ENCODE measurements at places on chromosomes 7 and 10.

DNA sequence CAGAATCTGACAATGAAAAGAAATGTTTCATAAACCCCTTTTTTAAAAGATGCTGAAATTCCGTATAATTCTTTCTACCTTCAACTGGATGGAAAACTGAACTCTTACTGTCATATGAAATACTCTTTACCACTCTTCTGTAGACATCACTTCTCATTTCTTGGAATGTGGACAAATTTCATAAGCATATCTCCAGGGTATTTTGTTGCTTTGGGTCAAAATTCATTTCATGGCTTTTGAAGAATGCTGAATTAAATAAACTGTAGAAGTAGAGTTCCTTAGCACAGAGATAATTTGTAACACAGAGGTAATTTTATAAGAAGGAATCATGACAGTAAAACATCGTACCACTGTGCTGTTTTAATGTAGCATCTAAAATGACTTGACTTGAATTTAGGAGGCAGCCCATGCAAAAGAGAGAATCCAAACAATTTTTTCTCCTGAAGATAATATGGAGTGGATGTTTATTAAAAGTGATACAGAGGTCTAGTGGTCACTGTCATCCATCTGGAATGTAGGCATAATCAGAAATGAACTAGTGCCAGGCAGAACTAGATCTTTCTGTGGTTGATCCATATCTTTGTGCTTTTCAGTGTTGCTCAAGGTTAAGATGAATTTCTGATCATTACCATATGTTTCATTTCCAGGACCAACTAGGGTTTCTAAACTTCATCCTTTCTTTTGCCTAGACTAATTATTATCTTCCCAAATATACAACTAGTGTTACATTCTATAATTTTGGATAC lies 492.0 kb downstream of the KIF20B start:
- DNase-seq, result no peak

DNA sequence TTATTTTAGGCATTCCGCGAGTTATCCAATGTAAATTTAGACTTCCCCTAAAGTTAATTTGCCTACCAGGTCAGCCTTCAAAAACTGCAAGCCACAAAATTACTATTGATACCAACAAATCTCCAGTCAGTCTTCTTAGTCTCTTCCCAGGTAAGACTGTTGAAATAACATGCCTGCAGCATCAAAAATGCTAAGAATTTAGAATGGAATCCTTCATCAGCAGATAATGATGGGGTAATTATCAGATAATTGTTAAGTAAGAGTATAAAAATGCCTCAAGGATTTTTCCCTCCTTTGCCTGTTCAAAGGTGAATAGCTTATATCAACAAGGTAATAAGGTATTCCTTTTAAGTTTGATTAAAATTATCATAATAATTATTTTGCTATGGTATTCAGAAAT lies 228.5 kb downstream of the BBS9 start:
- no peak for DNase-seq

DNA sequence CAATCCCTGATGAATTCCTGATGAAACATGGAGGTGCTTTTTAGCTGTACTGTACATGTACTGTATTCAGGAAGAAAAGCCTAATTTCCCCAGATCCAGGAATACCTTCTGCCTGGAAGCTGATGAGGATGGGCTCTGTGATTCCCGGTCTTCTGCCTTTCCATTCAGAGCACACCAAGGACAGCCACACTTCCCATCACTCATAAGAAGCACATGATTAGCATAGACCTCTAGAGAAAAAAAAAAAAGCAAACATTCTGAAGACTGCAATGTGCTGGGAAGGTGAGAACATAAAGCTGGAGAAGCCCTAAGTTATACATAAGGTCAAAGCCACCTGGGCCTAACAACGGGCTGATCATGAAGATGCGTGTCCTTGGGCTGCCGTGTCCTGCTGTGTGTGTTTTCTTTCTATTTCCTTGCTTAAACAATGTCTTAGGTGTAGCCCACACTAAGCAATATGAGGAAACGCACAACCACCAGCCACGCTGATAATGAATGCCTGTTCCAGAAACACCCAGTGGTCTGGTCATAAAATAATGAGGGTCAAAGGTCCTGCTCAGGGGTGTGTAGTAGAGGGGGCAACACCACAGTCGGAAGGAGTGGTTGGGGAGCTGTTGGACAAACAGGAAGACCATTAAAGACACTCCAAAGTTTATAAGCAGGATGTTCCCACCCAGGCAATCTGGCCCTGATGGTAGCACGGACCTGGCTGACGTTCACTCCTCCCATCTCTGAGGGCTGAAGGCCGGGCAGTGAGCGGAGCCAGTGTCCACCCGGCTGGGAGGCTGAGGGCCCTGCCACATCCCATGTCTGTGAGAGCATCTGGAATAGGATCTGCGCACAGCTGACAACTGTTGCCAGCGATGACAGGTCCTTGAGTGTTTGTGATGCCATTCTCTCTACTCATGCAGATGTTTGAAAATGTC lies 7.9 kb downstream of the PKD1L1 start:
- no peak for DNase-seq

DNA sequence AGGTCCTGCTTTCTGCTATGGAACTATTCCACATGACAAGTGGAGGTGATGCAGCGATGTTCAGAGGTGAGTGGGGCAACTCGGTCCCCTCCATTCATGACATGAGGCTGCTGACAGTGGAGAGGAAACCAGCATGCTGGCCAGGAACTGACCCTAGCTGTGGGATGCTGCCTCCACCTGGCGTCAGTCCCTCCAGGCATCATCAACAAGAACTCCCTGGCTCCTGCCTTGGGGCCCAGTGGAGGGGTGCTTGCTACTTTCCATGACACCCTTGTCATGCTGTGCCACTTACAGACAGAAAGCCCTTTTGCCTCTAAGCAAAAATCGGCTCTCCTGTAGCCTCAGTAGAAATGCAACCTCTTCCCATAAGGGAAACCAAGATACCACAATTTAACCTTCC lies 118.5 kb downstream of the LRRC18 start:
- no peak for DNase-seq

DNA sequence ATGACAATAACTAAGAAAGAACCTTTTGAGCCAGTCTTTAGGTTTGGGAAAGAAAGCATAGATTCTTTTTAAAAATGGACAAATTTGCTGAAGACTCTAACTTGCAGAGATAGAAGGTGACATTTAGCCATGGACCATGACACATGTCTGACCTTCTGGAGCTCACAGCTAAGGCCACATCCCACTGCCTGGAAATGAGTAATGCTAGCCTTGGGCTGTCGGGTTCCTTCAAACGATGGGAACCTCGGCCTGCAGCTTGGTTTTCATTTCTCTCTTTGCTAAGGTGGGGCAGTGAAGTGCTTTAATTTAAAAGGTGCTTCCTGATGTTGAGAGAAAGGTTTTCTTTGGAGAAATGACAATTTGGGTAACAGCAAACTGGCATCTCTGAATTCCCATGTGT lies 223.2 kb downstream of the FANK1 start:
- DNase-seq, result no peak

DNA sequence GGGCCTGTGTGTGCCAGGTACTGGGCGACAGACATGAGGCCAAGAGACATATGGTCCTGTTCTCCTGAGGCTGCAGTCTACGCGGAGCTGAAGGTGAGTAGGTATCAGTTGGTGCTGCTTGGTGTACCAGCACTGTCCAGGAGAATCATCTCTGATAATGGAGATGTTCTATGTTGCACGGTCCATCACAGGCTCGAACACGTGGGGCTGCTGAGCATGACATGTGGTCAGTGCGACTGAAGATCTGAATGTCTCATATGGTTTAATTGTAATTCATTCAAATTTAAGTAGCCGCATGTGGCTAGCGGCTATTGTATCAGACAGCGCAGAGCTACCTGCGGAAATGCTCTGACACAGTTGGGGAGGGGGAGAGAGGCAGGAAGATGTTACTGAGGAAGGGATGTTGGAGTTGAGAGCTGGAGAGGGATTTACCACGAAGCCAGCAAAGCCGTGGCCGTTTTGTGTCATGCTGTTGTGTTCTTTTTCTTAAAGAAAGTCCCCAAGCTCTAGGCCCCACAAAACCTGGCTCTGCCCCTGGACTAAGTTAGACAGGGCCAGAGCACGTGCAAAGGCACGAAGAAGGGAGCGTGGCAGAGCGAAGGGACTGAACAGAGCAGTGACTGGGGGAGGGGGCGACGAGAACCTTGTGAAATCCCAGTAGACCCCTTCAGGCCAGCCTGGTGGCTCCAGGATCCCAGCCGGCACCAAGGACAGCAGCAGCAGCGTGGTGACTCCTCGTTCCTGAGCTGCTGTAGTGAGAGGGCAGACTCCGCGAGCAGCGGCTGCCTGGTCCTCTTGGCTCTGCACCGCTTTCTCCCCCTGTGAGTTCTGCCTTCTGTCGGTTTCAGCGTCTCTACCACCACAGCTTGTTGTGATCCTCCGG lies 20.0 kb downstream of the SMKR1 start:
- no peak for DNase-seq

- no peak for DNase-seq
Observed at GRCh38 chr10:120516426-120516825, 59.4 kb downstream of the PLPP4 start.

GRCh38 chr10:109215291-109216075 lies 707.8 kb downstream of the XPNPEP1 start:
- no peak for DNase-seq
